GM23248 (cell line): ENCODE measurements at places on chromosomes 2 and 18.

DNA sequence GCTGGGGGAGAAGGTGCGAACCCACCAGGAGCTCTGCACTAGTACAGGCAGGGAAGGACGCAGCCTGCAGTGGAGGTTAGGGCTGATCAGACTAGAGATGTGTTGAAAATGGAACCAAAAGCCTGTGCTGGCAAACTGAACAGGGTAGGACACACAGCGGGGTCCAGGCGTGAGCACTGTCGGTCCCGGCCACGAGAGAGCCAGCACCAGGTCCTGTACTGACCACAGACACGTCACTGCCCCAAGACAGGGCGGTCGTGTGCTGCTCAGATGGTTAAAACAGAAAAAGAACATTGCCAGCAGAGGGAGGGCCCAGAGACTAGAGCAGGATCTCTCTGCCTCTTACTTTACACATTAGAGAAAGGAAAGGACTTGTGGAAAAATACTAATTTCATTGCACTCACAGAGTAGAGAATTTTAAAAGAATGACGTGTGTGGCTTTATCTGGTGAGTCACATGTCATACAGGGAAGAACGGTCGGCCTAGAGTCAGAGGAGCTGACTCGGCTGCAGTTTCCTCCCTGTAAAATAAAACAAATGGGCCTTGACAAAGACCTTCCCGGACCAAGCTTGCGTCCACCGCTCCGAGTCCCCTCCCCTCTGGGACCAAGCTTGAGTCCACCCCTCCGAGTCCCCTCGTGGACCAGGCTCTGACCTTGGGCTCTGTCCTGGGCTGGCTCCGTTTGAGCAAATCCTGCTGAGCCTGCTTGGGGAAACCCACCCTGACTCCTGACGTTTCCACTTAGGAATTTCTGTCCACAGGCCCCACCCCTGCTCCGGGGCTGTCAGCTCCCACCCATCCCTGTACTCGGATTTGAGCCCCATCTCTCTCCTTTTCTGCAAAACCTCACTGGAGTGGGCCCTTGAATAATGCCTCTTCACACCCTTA is 16.7 kb upstream of the ADI1 start:
- DNase-seq = peak; percentile 95

DNA sequence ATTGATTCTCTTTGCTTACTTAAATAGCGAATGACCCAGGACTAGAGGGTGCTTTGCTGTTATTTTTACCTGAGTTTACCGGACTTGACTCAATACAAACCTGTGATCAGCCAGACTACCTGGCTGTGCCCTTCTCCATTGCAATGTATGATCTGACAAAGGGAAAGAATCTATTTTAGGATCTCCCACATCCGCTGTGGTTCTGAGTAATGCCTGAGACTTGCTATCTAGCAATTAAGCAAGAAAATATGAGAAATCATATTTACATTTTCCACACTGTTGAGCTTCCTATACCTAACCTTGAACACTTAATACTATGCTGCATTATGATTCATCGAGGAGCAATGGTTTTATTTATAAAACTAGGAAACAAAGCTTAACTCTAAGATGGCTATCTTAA is 215.2 kb downstream of the RAD51AP2 start:
- peak; percentile 52 for DNase-seq

GRCh38 chr2:23250371-23250770 is 134.6 kb upstream of the KLHL29 start:
- DNase-seq = no peak

DNA sequence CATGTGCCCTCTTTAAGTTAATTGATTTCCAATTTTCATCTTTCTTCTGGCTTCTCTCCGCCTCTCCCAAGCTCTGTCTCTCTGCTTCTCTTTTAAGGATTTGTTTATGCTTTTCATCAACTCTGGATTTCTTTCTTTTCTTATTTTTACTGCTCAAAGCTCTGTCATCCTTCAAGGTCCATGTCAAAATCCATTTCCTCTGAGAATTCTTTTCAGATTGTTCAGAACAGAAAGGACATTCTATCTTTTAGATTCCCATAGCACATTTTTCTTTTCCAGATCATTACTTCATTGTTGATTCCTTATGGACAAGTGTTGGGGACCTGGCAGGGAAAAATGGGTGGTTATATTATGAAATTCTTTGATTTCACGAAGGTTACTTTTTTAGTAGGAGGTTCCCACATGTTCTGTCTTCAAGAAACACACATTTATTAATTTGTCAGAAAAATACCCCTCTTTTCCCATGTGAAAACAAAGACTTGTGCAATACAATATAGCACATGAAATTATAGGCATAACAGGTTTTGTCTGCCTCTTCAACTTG is 12.3 kb downstream of the PMAIP1 start:
- DNase-seq = no peak

DNA sequence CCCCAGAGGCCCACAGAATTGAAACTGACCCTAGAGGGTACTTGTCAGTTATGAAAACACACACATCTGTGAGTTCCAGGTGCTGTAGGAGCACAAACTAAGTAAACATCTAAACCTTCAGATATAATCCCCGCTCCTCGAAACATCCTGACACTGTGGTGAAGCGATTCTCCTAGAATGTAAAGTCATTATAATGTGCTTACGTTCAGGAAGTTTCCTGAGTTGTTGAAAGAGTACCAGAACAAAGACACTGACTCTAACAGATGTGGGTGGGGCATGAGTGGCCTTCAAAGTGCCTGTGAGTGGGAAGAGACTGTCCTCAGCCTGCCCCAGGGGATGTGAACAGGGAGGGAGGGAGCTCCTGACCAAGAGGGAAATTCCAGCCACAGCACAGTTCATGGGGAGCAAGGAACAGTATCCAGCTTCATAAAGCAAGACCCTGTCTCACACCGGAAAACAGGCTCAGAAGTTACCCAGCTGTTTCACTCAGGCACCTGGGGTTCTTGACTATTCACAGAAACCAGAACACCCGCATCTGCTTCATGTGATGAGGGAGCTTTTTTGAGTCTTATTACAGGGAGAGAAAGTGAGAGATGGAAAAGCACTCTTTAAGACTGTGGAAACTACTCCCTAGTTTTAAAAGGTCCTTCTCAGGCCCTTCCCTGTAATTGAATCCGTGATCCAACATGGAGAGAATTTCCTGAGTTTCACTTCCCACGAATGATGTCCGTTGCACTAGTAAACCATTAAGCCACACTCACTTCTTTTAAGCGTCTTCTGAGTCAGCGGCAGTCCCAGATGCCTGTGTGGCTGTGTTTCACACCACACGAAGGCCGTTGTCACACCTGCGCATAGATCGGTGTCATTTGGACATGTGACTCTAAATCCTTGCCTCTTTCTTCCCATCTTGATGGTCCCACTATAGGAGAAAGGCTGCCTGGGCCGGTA is 88.6 kb upstream of the EML6 start:
- DNase-seq = peak; percentile 76
